ENCODE measurements at places on chromosomes 16 and 17. TPM values are rescaled to one million over a fixed set of nuclear protein-coding genes. Genes with fewer than 3 reads are reported as not detected.
A peak's percentile ranks its signal among the peaks of the same experiment; 100 is the strongest.

Gene DGKE
- total RNA-seq: 5.9 TPM

Gene ITGAD
- total RNA-seq: not detected

Gene KCTD19
- not detected for total RNA-seq

Gene ITGAL
- total RNA-seq: not detected

Gene PRRT2
- total RNA-seq: 0.51 TPM

Gene RRAD
- 1.5 TPM for total RNA-seq

Gene TAF15
- 106 TPM for total RNA-seq

Gene KRTAP2-3
- total RNA-seq: 1.8 TPM

- DNase-seq: no peak
Observed at GRCh38 chr17:61247439-61247838, 152.2 kb upstream of the TBX2 start.

GRCh38 chr16:30747331-30747730 is 894 bp upstream of the PHKG2 start:
- DNase-seq: peak; percentile 62

GRCh38 chr16:31128711-31129567 is 6.6 kb downstream of the PRSS8 start:
- no peak for DNase-seq

- peak; percentile 37 for DNase-seq
Observed at GRCh38 chr16:72241930-72242329, 70.0 kb upstream of the PMFBP1 start.

GRCh38 chr16:69865701-69866100 is 85.4 kb upstream of the CLEC18A start:
- no peak for DNase-seq

GRCh38 chr17:64073771-64074703 is 53.6 kb upstream of the ICAM2 start:
- no peak for DNase-seq

- no peak for DNase-seq
Observed at GRCh38 chr16:15542734-15543347, 100.1 kb downstream of the MARF1 start.

GRCh38 chr17:38415250-38416194 is 12.7 kb upstream of the ARHGAP23 start:
- DNase-seq: peak; percentile 25

- DNase-seq: peak; percentile 29
Observed at GRCh38 chr17:14926526-14927122, 338.5 kb downstream of the PMP22 start.

Data from foreskin keratinocyte (primary cell).